A673 (cell line): ENCODE measurements at places on chromosomes 6 and 20. TPM values are rescaled to one million over a fixed set of nuclear protein-coding genes. Genes with fewer than 3 reads are reported as not detected.

PFDN6 gene
- total RNA-seq, result 70.0 and 83.4 TPM in 2 replicates

TMEM170B gene
- total RNA-seq, result 9.5 and 11.4 TPM in 2 replicates

DNA sequence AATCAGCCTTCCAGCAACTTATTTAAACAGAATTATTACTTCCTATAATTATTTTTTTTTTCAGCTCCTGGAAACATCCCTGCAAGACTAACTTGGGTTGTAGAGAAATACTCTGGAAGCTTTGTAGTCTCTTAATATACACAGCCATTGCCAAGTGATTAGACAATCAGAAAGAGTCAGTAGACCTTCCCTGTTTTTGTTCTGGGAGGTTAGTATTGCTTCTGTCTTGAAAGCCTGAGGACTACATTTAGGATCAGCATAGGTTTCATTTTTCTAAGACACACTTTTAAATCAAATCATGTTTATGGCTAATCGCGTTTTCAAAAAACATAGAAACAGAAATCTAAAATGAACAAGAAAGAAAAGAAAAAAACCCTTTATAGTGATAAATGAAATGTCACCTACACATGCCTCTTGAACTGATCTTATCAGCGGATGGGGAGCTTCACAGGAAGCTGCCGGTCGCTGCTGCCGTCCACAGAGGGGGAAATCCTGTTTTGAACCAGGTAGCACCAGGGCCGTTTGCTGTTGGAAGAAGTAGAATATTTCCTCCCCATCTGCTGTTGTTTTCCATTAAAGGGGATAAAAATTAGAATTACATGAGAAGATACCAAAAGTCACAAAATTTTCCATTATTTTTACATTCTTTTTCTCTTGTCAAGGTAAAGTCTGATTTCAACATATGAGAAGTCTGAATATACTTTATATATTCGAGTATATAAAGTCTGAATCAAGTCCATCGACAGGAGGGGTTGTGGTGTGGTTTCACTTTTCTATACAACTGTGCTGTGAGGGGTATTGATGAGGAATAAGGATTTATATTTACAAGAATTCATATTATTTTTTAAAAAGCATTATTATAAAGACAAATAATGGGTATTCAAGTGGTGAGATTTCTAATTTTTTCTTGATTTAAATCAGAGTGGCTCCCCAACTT lies 94.6 kb downstream of the ARMC2 start:
- H3K27me3 ChIP-seq, result no peaks in the 10 kb centered on the region
- no peaks in the 10 kb centered on the region for H3K36me3 ChIP-seq
- H3K4me3 ChIP-seq, result no peak overlapping the region
- H3K4me1 ChIP-seq, result no peaks in the 10 kb centered on the region

DNA sequence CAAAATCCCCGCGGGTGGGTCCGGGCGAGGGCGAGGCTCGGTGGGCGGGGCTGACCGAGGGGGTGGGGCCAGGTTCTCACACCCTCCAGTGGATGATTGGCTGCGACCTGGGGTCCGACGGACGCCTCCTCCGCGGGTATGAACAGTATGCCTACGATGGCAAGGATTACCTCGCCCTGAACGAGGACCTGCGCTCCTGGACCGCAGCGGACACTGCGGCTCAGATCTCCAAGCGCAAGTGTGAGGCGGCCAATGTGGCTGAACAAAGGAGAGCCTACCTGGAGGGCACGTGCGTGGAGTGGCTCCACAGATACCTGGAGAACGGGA lies 809 bp downstream of the HLA-G start:
- no peaks in the 10 kb centered on the region for H3K36me3 ChIP-seq
- DNase-seq, result no peak
- H3K4me1 ChIP-seq, result no peaks in the 10 kb centered on the region

- H3K4me3 ChIP-seq, result no peak within 1 kb of the TSS
- DNase-seq, result no peak
- no peaks in the 10 kb centered on the region for H3K36me3 ChIP-seq
- no peak within 1 kb of the TSS for H3K27ac ChIP-seq
- H3K27me3 ChIP-seq, result no peaks in the 10 kb centered on the region
These were observed at the start of gene MUC22 for GRCh38 chr6:31010393-31011060. Gene MUC22 (plus strand): TSS chr6:31010474. CDS start chr6:31010707, 233 bp downstream.
